Esophagus squamous epithelium (tissue), 5 donors: ENCODE measurements at places on chromosomes 4 and X.

GRCh38 chr4:55080174-55080865, 45.1 kb downstream of the KDR start:
- DNase-seq: no peak

DNA sequence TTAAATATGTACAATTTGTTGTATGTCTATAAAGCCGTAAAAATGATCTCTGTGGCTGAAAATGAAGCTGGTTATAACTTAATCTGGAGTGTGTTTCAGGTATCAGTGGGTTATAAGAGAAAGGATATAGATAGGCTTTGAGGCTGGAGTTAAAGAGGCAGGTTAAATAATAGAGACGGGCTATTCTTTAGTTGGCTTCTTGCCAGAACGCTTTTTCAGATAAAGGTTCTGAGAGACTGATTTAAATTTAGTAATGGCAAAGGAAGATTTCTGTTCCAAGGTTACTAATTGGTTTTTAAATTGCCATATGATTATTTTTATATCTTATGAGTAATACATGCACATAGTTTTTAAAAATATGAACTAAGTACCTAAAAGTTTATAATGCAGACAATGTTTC, 117.4 kb downstream of the AWAT2 start:
- no peak for DNase-seq

DNA sequence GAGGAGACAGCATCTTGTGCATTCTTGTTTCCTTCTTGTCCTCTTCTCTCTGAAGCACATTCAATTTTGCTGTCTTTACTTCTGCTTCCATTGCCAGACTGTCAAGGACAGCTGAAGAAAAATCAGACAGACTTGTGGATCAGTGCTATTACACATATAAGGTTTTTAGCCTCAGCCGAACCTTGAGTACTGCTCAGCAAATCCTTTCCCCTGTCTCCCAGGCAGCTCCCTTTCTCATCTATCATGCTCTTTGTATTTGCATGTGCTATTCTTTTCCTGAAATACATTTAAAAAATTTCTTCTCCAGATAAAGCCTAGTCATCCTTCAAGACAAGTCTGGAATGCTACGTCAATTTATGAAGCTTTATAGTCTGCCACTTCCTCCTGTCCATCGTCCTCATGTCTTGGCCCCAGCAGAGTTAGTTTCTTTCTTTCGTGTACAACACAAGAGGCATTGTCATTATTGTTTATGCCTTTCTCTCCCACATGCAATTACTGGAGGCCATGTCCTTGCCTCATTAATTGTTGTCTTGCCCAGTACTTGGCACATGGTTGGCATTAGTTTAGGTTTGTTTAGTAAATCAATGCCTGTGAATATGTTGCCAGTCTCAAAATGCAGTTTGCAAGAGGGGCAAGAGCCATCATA, 45.1 kb downstream of the ADGRL3 start:
- no peak for DNase-seq

- no peak for DNase-seq
These were observed 47.3 kb upstream of the GATB start for GRCh38 chr4:151808120-151808529.

GRCh38 chr4:117422297-117422696, 336.9 kb upstream of the TRAM1L1 start:
- no peak for DNase-seq

- DNase-seq: no peak
These were observed 9.0 kb upstream of the HPF1 start for GRCh38 chr4:169766741-169767140.

- no peak for DNase-seq
These were observed 188.8 kb upstream of the NOCT start for GRCh38 chr4:138826754-138827153.

DNA sequence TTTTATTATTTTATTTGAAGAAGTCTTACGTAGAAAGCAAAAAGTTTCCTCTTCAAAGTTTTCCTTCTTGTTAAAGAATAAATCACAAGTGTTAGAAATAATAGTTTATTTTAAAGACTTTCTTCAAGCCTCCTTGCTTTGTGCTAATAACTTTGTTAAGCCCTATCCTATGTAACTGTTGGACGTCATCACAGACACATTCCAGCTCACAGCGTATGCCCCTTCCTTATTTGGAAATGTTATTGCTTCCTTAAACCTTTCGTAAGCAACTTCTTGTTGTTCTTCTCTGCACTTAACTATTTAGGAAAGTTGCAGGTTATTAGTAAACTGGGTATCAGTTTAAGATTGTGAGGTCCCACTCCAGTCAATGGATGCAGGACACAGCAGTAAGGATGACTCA, 7.6 kb upstream of the SRD5A3 start:
- DNase-seq: no peak

GRCh38 chr4:80138551-80139538, 58.5 kb upstream of the PRDM8 start:
- DNase-seq: no peak

GRCh38 chrX:2374086-2374485, 126.7 kb downstream of the DHRSX start:
- no peak for DNase-seq

DNA sequence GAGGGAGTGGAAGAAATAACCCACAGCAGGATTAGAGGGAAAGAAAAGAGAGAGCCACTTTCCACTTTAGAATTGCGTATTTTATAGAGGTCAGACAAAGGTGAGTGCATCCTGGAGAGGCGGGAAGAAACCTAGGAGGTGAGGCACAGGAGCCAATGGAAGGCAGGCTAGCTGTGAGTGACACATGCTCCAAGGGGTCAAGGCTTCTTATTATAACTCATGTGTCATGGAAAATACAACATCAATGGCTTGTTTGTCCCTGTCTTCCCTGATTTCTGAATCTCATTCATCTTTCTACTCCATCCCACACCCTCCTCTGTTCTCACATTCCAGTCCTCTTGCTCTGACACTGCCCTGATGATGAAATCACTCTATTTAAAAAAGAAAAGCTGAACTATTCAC, 14.4 kb downstream of the ANXA3 start:
- no peak for DNase-seq

GRCh38 chrX:107576841-107577240, 51.5 kb upstream of the PRPS1 start:
- DNase-seq: no peak

- DNase-seq: no peak
These were observed 340.9 kb upstream of the PITX2 start for GRCh38 chr4:110963662-110964280.

DNA sequence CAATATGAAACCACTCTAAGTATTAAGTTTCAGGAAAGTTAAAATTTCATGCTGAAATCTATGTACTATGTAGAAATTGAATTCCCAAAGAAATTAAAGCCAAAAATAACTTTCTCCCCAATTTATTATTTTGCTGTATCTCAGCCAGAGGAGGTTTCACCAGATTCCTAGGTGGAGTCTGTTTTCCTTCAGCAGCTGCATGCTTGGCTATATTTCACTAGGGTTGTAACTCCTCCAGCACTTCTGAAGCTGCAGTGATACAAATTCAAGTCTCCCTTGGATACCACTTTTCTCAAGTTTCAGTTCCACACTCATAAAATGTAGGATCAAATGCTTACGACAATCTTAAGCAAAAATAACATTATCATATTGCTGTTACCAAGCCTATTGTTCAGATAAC, 41.2 kb upstream of the ZC4H2 start:
- DNase-seq: no peak

- no peak for DNase-seq
These were observed 240.0 kb downstream of the GPC3 start for GRCh38 chrX:133745349-133745748.

DNA sequence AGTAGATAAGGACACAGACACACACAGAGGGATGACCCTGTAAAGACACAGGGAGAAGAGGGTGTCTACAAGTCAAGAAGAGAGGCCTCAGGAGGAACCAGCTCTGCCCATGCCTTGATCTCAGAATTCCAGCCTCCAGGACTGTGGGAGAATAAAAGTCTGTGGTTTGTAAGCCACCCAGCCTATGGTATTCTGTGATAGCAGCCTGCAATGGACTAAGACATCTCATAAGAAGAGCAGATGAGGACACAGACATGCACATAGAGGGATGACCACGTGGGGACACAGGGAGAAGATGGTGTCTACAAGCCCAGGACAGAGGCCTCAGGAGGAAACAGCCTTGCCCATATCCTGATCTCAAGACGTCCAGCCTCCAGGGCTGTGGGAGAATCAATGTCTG, 9.4 kb downstream of the XG start:
- DNase-seq: no peak
